Midbrain (tissue), 1 donor: ENCODE measurements at places on chromosomes 1 and 21.

GRCh38 chr1:162899422-162900146 lies 38.6 kb upstream of the CCDC190 start:
- DNase-seq = no peak

DNA sequence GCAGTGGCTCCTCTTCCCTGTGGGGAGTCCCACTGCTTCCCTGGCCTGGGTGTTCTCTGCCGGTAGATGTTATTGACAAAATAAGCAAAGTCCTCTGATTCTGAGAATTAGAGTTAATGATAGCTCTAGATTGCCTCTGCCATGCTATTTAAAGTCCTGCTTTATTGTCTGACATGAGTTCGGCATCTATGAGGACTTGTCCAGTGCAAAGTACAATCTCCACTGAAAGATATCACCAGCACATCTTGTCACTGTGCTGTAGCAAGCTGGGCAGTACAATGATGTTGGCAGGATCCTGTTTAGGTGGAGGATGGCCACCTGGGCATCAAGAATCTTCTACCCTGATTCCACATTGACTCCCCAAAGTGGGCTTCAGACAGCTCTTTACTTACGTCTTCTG lies 54.0 kb upstream of the ATP5PO start:
- DNase-seq = no peak

- DNase-seq = no peak
Measured at GRCh38 chr1:240526312-240526711, 85.6 kb downstream of the GREM2 start.

GRCh38 chr21:40902993-40903392 lies 56.0 kb upstream of the DSCAM start:
- DNase-seq = no peak

- DNase-seq = no peak
Measured at GRCh38 chr1:193433599-193433998, 247.2 kb upstream of the B3GALT2 start.

DNA sequence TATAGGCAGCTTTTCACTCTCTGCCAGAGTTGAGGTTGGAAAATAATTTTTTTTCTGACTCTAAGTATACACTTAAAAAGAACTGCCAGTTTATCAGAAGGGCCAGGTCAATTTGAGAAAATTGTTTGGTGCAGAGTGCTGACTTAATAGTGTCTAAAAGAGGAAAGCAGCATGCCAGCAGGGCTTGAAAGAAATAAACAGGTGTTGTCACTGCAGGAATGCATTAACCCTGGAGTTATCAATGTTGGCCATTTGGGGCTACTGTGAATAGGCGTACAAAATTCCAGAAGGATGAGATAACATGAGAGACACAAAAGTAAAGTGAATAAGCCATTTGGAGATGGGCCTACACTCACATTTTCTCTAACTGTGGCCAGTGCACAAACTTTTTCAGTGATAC lies 220.6 kb upstream of the PLD5 start:
- DNase-seq = no peak

DNA sequence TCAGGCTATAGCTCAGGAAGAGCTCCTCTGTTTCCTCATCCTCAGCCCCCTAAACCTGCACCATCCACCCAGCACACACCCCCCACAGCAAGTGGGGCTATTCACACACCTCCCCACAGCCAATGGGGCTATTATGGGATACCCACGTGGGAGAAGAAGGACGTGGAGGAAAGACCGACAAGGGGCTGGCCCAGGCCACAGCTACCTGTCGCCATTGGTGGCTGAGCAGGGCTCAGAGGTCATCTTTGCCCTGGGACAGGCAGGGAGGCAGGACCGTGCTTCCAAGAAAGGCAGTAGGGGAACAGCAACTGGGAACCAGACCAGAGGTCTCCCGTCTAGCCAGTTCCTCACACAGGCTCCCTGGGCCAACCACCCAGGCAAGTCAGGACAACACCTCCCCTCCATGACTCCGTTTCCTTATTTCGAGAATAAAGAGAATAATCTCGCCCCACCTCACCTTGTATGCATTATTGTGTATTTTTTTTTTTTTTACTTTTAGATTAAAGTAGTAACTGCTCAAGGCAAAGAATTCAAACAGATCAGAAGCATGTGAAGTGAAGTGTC lies 92.3 kb upstream of the TARDBP start:
- DNase-seq = no peak

DNA sequence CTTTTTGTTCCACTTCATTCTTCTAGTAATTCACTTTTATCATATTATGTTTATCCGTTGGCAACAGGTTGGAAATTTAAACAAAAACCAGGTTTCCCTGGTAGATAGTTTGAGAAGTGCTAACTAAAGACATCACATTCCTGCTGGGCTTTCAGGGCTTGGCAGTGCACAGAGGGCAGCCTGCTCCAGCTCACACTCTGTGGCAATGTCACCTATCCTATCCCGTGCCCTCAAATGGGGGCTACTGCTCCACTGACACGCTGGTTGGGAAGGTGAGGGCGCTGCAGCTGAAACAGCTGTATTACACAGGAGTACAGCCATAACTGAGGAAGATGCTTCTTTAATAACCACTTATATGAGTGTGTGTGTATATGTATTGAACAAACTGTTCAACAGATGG lies 49.7 kb downstream of the RCAN1 start:
- no peak for DNase-seq

GRCh38 chr1:115547696-115548095 lies 94.1 kb upstream of the VANGL1 start:
- DNase-seq = no peak

DNA sequence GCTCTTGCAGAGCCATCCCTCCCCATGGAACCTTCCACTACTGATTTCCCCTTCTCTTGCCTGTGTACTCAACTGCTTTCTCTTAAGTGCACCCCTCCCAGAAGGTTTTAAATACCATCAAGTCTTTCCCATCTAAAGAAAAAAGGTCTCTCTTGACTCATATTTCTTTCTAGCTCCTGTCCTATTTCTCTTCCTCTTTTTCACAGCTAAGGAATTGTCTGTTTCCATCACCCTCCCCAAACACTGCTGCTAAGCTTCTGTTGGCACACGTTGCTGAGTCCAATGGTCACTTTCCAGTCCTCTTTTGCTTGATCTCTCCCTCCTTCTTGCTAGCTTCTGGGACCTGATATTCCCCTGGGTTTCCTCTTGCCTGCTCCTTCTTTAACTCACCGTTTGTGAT lies 13.3 kb upstream of the GNL2 start:
- no peak for DNase-seq

DNA sequence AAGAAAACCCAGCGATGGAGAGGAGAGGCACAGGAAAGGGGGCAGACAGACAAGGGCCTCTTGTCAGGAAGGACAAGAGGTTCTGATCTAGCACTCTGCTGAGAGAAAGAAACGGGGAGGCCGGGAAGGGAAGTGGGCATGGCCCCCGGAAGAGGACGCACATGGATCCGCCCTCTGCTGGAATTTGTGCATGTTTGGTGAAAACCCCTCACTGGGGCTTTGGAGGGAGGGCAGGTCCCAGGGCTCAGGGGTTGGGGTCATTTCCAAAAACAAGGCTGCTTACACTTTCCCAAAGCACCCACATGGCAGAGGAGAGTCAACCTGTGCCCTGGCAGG lies 32.4 kb upstream of the ECE1 start:
- no peak for DNase-seq

- DNase-seq = peak; percentile 38
Measured at GRCh38 chr1:27428316-27429028, 36.0 kb downstream of the GPR3 start.

GRCh38 chr1:98090351-98090750 lies 169.5 kb upstream of the DPYD start:
- no peak for DNase-seq

- DNase-seq = no peak
Measured at GRCh38 chr1:22618056-22618455, 18.4 kb upstream of the C1QA start.

GRCh38 chr1:193754151-193754550 lies 567.7 kb upstream of the B3GALT2 start:
- no peak for DNase-seq

- no peak for DNase-seq
Measured at GRCh38 chr1:23436520-23437354, 12.2 kb upstream of the TCEA3 start.

DNA sequence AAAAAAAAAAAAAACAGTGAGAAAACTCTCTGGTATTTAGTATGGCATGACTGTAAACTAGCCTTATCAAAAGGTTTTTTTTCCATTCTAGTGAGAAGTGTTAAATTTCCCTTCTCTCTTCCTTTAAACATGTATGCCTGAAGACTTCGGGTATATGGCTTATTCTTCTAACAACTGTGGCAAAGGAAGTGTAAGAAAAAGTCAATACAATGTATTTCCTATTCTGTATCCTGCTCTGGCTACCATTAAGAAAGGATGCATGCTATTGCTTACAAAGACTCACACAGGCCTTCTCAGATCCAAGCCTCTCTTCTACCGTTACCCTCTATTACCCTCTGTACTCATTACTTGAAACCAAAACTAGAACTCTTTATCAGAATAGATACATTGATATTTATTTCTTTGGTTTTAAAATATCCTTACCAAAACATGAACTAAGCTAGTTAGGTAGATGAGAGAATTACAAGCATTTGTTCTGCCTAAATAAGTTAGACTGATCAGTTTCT lies 8.4 kb downstream of the CEPT1 start:
- no peak for DNase-seq

DNA sequence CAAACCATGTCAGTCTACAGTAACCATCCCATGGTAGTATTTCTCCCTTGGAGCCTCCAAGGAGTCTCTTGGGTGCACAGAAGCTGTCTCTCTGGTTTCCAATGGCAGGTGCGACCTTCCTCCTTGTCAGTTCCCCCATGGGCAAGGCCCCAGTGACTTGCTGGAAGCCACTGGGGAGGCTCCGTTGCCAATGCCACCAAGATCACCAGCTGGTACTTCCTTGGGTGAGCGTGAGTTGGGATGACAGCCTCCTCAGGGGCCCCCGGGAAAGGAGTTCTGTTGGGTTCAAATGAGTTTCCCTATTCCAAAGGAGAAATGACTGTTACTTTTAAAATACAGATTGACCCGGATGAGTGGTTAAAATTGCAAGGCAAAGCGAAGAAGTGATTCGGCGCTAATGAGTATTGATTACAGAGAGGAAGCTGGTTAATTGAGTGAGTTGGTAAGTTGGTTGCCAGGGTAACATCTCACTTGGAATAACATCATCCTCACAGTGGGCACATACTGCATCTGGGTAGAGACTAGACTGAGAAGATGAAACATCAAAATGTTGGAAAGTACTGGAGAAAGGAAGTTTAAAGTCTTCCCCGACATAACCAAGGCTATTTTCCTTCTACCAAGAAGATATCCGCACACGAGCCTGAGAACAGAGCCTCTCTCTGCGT lies 53.0 kb upstream of the LAPTM5 start:
- DNase-seq = no peak

- DNase-seq = no peak
Measured at GRCh38 chr1:240254006-240254405, 162.3 kb downstream of the FMN2 start.

DNA sequence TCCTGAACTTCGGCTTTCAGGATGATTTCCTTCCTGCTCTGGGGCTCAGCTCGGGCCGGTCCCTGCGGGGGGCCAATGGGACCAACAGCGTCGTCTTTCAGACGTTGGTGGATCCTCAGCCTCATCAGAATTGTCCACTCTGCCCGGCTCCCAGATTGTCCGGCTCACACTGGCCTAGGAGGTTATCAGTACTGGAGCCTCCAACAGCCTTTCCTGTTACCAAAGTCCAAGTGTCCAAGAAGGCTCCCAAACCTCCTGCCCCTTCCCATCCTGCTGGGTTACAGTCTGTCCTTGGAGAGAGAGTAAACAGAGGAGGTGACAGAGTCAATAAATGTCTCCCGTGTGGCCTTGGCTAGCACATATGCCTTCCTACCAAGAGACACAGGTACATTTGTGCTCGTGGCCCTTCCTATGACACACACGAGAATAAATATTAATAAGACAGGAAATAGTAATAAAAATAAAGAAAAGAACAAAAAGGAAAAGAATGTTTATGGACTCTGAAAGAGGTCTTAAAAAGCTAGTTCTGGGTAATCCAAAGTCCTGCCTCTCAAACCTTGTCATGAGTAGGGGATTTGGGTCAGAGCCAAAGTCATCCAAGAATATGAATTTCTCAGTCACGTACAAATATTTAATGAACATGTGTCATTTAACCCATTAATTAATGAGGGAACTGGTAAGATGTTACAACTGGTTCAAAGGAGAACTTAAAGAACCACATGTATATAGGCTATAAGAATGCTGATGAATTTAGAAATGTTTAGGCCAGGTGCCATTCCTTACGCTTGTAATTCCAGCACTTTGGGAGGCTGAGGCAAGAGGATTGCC lies 80.8 kb upstream of the SLC2A1 start:
- no peak for DNase-seq

- DNase-seq = peak; percentile 14
Measured at GRCh38 chr1:15627343-15627988, 10.2 kb downstream of the DDI2 start.

DNA sequence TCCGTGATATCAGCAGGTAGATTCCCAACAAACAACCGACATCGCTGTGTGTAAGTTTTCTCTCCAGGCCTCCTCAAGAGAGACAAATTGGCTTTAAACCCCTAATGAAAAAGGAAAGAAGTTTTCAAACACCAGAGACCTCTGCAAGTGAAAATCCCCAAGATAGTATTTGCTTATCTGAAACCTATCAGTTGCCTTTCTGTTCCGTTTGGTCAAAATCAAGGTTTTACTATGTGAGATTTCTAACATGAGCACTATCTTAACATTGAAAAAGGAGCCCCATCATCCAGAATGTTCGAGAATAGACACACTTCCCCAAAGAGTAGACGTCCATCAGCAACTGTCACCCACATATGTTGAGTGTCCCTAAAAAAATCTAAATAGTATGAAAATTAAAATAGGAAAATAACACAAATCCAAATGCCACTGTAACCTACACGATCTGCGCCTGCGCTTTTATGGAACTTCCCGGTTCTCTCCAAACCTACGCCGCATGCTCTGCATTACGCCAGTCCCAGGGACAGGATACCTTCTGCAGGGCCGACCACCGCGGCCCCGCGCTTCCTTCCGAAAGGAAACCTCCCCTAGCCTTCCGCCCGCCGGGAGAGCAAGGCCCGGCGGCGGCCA lies 1.4 kb downstream of the SFPQ start:
- DNase-seq = no peak

DNA sequence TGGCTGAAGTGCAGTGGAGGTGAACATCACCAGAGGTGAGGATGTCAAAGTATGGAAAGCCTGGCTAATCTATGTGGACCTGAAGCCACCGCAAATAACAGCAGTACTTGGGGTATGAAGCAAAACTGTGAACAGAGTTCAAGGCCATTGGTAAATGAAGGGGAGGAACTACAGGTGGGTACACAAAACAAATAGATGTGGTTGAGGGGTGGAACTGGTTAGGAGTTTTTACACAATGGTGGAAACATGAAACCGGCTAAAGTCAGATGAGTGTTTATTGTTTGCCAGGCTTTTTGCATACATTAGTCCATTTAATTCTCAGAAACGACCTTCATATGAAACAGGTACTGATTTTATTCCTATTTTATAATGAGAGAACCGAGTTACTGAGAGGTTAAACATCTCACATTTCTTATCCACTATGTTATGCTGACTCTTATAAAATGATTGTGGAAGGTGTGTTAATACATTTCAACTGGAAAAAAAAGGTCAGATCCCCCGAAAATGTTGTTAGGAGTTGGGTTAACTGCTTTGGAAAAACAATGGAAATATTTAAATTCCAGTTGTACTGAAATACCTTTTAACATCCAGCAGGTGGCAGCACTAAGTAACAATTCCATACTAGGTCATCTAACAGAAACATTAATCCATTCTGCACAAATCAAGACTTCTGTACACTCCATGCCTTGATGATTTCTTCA lies 44.3 kb upstream of the GTF2B start:
- peak; percentile 39 for DNase-seq
